ENCODE measurements at places on chromosomes 16 and 17.

GRCh38 chr17:32148351-32148750 is 6.0 kb downstream of the RHOT1 start:
- no peak for DNase-seq
- H3K27me3 ChIP-seq = no peaks in the 10 kb centered on the region
- H3K4me1 ChIP-seq = peaks cover 12% of the 10 kb centered on the region
- no peak overlapping the region for H3K4me3 ChIP-seq
- H3K27ac ChIP-seq = no peak overlapping the region
- peaks cover 4% of the 10 kb centered on the region for H3K36me3 ChIP-seq

GRCh38 chr16:78925083-78925767 is 675.3 kb downstream of the MAF start:
- no peaks in the 10 kb centered on the region for H3K4me1 ChIP-seq
- H3K27me3 ChIP-seq = no peaks in the 10 kb centered on the region
- H3K27ac ChIP-seq = no peak overlapping the region
- H3K36me3 ChIP-seq = no peaks in the 10 kb centered on the region
- peak; percentile 74 for DNase-seq
- no peak overlapping the region for H3K4me3 ChIP-seq

GRCh38 chr16:70808371-70808770 is 7.4 kb upstream of the VAC14 start:
- no peak overlapping the region for H3K4me3 ChIP-seq
- H3K4me1 ChIP-seq = peaks cover 10% of the 10 kb centered on the region
- no peak overlapping the region for H3K27ac ChIP-seq
- DNase-seq = peak; percentile 40
- no peaks in the 10 kb centered on the region for H3K36me3 ChIP-seq
- H3K27me3 ChIP-seq = no peaks in the 10 kb centered on the region

GRCh38 chr17:12256380-12256995 is 235.8 kb downstream of the MAP2K4 start:
- peaks cover 8% of the 10 kb centered on the region for H3K4me1 ChIP-seq
- peak; percentile 80 for DNase-seq
- H3K27me3 ChIP-seq = no peaks in the 10 kb centered on the region
- no peak overlapping the region for H3K27ac ChIP-seq
- H3K36me3 ChIP-seq = no peaks in the 10 kb centered on the region
- H3K4me3 ChIP-seq = no peak overlapping the region

GRCh38 chr17:48545539-48545938 is 630 bp upstream of the HOXB2 start:
- H3K36me3 ChIP-seq = no peaks in the 10 kb centered on the region
- DNase-seq = no peak
- no peaks in the 10 kb centered on the region for H3K27me3 ChIP-seq
- H3K27ac ChIP-seq = no peak overlapping the region
- no peak overlapping the region for H3K4me3 ChIP-seq

GRCh38 chr16:48607056-48607825 is 2.7 kb downstream of the N4BP1 start:
- H3K27ac ChIP-seq = no peak overlapping the region
- peaks cover 23% of the 10 kb centered on the region for H3K4me1 ChIP-seq
- DNase-seq = no peak
- H3K4me3 ChIP-seq = no peak overlapping the region
- 0 out of 2 replicates have a peak, but pooled peaks cover 7% of the 10 kb centered on the region for H3K36me3 ChIP-seq
- H3K27me3 ChIP-seq = no peaks in the 10 kb centered on the region

DNA sequence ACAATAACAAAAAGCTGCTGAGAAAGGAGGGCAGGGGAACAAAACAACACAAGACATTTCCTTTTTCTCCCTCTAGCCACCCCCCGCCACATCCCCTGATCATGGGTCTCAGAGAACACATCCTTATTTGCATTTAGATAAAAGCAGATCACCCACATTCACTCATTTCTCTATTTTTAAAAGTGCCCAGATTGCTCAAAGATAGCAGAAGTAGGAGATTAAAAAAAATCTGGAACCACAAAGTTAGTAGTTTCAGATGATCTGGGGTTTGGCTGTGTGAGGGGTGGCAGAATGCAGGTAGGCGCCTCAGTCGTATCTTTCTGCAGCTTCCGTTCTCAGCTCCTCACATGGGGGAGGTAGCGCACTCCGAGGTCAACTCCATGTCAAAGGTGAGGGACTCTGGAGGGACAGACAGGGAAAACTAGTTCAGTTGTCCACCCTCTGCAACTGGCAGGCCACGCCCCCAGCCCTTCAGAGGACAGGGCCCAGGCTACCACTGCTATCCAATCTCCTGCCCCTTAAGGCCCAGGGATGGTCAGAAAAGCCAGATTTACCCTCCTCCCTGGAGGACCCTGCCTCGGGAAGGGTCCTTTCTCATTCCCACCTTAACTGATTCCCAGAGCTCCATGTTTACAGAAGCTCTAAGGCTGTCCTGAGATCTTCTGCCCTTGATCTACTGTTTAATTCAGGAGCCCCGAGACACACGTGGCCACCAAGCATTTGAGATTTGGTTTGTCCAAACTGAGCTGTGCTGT is 27.3 kb downstream of the STAT5A start:
- H3K4me3 ChIP-seq = peak overlapping the region; percentile 51
- no peaks in the 10 kb centered on the region for H3K27me3 ChIP-seq
- H3K4me1 ChIP-seq = peaks cover 95% of the 10 kb centered on the region
- peak overlapping the region; percentile 95 for H3K27ac ChIP-seq
- H3K36me3 ChIP-seq = peaks cover 3% of the 10 kb centered on the region
- DNase-seq = peak; percentile 90

GRCh38 chr17:81427173-81428120 is 32.2 kb downstream of the BAHCC1 start:
- H3K36me3 ChIP-seq = no peaks in the 10 kb centered on the region
- DNase-seq = no peak
- no peaks in the 10 kb centered on the region for H3K27me3 ChIP-seq
- no peaks in the 10 kb centered on the region for H3K4me1 ChIP-seq

- no peaks in the 10 kb centered on the region for H3K27me3 ChIP-seq
- no peaks in the 10 kb centered on the region for H3K4me1 ChIP-seq
- no peak for DNase-seq
- H3K4me3 ChIP-seq = no peak overlapping the region
- peaks cover 56% of the 10 kb centered on the region for H3K36me3 ChIP-seq
- no peak overlapping the region for H3K27ac ChIP-seq
These were observed 13.2 kb downstream of the CIAPIN1 start for GRCh38 chr16:57434003-57434402.

- H3K4me1 ChIP-seq = no peaks in the 10 kb centered on the region
- no peaks in the 10 kb centered on the region for H3K27me3 ChIP-seq
- no peak for DNase-seq
- no peak overlapping the region for H3K4me3 ChIP-seq
- H3K27ac ChIP-seq = no peak overlapping the region
- H3K36me3 ChIP-seq = no peaks in the 10 kb centered on the region
These were observed 2.4 kb downstream of the CACNG4 start for GRCh38 chr17:66966704-66967418.

DNA sequence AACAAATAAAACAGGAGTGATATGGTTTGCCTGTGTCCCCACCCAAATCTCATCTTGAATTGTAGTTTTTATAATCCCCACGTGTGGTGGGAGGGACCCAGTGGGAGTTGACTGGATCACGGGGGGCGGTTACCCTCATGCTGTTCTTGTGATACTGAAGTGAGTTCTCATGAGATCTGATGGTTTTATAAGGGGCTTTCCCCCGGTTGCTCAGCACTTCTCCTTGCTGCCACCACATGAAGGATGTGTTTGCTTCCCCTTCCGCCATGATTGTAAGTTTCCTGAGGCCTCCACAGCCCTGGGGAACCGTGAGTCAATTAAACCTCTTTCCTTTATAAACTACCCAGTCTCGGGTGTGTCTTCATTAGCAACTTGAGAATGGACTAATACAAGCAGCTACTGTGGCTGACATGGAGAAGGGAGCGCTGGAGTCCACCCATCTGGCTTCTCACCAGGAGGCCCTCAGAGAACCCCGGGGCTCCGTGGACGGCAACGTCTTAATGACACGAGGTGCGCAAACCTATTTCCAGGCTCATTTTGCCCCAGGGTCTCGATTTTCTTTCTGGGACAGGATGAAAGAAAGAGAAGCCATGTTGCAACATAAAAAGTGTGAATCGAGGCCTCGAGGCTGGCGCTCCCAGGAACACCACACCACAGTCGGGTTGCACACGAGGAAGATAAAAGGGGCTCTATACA is 129.5 kb downstream of the DYNLRB2 start:
- peaks cover 22% of the 10 kb centered on the region for H3K4me1 ChIP-seq
- H3K27me3 ChIP-seq = no peaks in the 10 kb centered on the region
- no peak overlapping the region for H3K27ac ChIP-seq
- no peaks in the 10 kb centered on the region for H3K36me3 ChIP-seq
- no peak overlapping the region for H3K4me3 ChIP-seq

- H3K4me1 ChIP-seq = peaks cover 16% of the 10 kb centered on the region
- H3K27ac ChIP-seq = no peak overlapping the region
- no peaks in the 10 kb centered on the region for H3K27me3 ChIP-seq
- H3K36me3 ChIP-seq = peaks cover 38% of the 10 kb centered on the region
- no peak overlapping the region for H3K4me3 ChIP-seq
- DNase-seq = peak; percentile 90
These were observed 5.8 kb downstream of the DHX38 start for GRCh38 chr16:72099377-72099818.

- DNase-seq = peak; percentile 57
- H3K4me3 ChIP-seq = peak overlapping the region; percentile 31
- no peak overlapping the region for H3K27ac ChIP-seq
- peaks cover 26% of the 10 kb centered on the region for H3K4me1 ChIP-seq
These were observed 65.2 kb upstream of the SMIM36 start for GRCh38 chr17:55576237-55576995.

DNA sequence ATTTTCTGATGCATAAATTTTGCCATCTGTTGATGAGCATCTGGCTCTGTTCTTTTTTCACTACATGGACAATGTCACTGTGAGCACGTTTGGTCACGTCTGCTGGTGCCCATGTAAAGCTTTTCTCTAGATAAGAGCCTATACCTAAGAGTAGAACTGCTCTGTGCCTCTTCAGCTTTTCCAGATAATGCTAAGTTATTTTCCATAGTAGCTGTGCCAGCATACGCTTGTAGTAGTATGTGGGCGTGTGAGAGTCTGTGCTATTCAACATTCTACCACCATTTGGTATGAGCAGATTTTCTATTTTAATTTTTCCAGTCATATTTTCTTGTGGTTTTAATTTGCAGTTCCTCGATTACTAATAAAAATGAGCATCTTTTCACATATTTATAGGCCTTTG is 33.2 kb downstream of the VPS35L start:
- H3K36me3 ChIP-seq = no peaks in the 10 kb centered on the region
- no peak overlapping the region for H3K4me3 ChIP-seq
- no peaks in the 10 kb centered on the region for H3K4me1 ChIP-seq
- H3K27me3 ChIP-seq = no peaks in the 10 kb centered on the region

DNA sequence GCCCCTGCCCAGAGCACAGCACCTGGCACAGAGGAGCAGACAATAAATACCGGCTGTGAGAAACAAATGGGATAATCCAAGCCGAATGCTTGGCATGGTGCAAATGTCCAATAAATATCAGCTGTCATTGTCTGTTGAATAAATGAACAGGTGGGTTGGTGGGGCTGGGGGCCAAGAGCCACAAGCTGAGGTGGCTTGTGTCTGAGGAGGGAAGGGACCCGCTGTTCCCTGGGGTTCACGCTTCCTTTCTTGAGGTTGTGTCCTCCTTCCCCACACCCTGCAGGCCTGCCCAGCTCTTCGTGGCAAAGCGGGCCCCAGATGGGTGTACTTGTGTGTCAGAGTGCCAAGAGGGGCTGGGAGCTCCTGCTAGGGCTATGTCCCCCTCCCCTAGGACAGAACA is 38.6 kb downstream of the ARHGAP27 start:
- H3K27ac ChIP-seq = no peak overlapping the region
- H3K36me3 ChIP-seq = 0 out of 2 replicates have a peak, but pooled peaks cover 5% of the 10 kb centered on the region
- H3K27me3 ChIP-seq = no peaks in the 10 kb centered on the region
- no peak overlapping the region for H3K4me3 ChIP-seq

GRCh38 chr17:17971431-17972125 is 622 bp downstream of the TOM1L2 start:
- peak overlapping the region; percentile 71 for H3K4me3 ChIP-seq
- H3K36me3 ChIP-seq = no peaks in the 10 kb centered on the region
- H3K4me1 ChIP-seq = peaks cover 16% of the 10 kb centered on the region
- H3K27me3 ChIP-seq = no peaks in the 10 kb centered on the region
- H3K27ac ChIP-seq = no peak overlapping the region

DNA sequence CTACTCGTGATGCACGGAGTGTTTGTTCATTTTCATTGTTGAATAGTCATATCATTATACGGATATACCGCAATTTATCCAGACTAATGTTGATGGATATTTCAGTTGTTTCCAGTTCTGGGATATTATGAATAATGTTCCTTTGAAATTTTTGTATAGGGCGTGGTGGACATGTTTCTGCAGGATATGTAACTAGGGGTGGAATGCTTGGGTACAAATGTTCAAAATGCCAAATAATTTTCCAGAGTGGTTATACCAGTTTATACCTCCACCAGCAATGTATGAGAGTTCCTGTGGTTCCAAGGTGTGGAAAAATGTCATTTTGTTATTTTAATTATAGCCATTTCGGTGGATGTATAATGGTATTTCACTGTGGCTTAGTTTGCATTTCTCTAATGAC is 53.6 kb downstream of the NUP88 start:
- H3K4me1 ChIP-seq = no peaks in the 10 kb centered on the region
- H3K27ac ChIP-seq = no peak overlapping the region
- DNase-seq = no peak
- no peaks in the 10 kb centered on the region for H3K27me3 ChIP-seq

GRCh38 chr16:152141-153128 is at the start of gene HBZ:
HBZ (plus strand) TSS chr16:152644; CDS start chr16:152910, 266 bp downstream.
- no peaks in the 10 kb centered on the region for H3K36me3 ChIP-seq
- H3K4me3 ChIP-seq = no peak within 1 kb of the TSS
- DNase-seq = peak; percentile 23
- peaks cover 6% of the 10 kb centered on the region for H3K4me1 ChIP-seq

GRCh38 chr16:14405611-14406537 is 224.2 kb downstream of the PARN start:
- no peak overlapping the region for H3K27ac ChIP-seq
- H3K4me3 ChIP-seq = no peak overlapping the region
- H3K36me3 ChIP-seq = no peaks in the 10 kb centered on the region
- H3K27me3 ChIP-seq = no peaks in the 10 kb centered on the region

GRCh38 chr17:67068999-67069398 is 24.6 kb downstream of the CACNG1 start:
- peaks cover 3% of the 10 kb centered on the region for H3K36me3 ChIP-seq
- no peak overlapping the region for H3K27ac ChIP-seq
- H3K4me1 ChIP-seq = no peaks in the 10 kb centered on the region

GRCh38 chr17:56441308-56441707 is 152.2 kb upstream of the NOG start:
- H3K36me3 ChIP-seq = no peaks in the 10 kb centered on the region
- H3K4me1 ChIP-seq = no peaks in the 10 kb centered on the region
- DNase-seq = no peak
- H3K27me3 ChIP-seq = no peaks in the 10 kb centered on the region

GRCh38 chr17:78532311-78532710 is 44.9 kb downstream of the DNAH17 start:
- H3K4me1 ChIP-seq = peaks cover 11% of the 10 kb centered on the region
- no peak for DNase-seq
- H3K4me3 ChIP-seq = no peak overlapping the region
- no peak overlapping the region for H3K27ac ChIP-seq
- no peaks in the 10 kb centered on the region for H3K36me3 ChIP-seq
- no peaks in the 10 kb centered on the region for H3K27me3 ChIP-seq

GRCh38 chr16:15820837-15821236 is 36.0 kb downstream of the MYH11 start:
- no peak overlapping the region for H3K27ac ChIP-seq
- H3K36me3 ChIP-seq = no peaks in the 10 kb centered on the region
- H3K4me3 ChIP-seq = no peak overlapping the region
- H3K4me1 ChIP-seq = no peaks in the 10 kb centered on the region
